Dorsolateral prefrontal cortex (tissue), 122 donors: ENCODE measurements at places on chromosomes 2 and 18. TPM values are rescaled to one million over a fixed set of nuclear protein-coding genes. Genes with fewer than 3 reads are reported as not detected.

The DNAJC5G gene
- total RNA-seq: 13.0 TPM

The TYMS gene
- 17.8 TPM for total RNA-seq

The SERPINB10 gene
- not detected for total RNA-seq

The IL18R1 gene
- total RNA-seq: 6.1 TPM

The C2orf66 gene
- not detected for total RNA-seq

The SP140L gene
- total RNA-seq: 4.9 TPM

DNA sequence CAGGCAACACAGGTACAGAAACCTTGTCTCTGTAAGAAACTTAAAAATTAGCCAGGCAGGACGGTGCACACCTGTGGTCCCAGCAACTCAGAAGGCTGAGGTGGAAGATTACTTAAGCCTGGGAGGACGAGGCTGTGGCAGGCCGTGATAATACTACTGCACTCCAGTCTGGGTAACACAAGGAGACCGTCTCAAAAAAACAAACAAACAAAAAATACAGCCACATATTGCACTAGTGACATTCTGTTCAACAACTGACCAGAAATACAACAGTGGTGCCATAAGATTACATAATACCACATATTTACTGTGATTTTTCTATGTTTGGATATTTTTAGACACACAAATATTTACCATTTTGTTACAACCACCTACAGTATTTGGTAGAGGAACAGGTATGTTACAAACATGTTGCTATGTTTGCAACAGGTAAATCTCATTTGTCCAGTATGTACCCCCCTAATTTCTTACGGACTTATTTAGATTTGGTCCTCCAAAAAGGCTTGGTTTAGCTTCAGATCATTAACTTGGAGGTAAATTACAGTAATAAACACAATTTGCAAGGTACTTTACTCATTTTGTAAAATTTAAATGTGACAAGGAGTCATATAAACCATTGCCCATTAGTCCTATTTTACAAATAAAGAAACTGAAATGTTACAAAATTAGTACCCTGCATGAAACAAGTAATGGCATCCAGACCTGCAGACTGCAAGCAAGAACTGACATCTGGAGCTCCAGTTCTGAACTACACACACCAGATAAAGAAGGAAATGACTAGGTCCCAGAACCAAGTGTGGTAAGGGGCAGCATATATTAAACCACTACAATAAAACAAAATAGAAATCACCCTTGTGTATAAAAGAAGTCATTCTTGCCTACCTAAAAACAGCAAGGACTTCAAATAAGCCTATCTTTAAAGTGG is 36.8 kb downstream of the TRIP12 start:
- no peak for DNase-seq

- DNase-seq: no peak
Observed at GRCh38 chr2:101609433-101609832, 88.1 kb upstream of the MAP4K4 start.

DNA sequence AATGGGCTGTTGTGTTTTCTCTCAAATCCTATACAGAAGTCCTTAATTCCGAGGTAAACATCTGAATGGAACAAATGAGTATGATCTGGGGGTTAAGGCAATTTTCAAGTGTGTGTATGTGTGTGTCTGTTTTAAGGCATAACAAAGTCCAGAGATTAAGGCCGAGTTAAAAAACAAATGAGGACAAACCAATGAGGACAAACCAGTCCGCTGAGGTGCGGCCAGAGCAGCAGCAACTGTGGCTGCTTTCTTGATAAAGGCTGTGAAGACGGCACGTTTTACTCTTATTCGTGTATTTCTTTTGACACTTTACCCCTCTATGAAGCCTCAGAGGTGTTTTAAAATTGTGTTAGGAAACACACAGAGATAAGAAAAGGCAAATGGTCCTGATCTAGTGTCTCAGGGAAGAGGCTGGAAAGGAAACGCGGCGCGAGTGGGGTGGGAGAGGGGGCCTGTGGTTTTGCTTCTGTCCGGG is 495 bp upstream of the GULP1 start:
- no peak for DNase-seq

GRCh38 chr2:235746257-235746934 is 252.6 kb downstream of the AGAP1 start:
- DNase-seq: no peak

- DNase-seq: no peak
Observed at GRCh38 chr2:55649211-55649610, 31.8 kb upstream of the PPP4R3B start.

- no peak for DNase-seq
Observed at GRCh38 chr2:106205488-106205887, 11.4 kb upstream of the UXS1 start.

DNA sequence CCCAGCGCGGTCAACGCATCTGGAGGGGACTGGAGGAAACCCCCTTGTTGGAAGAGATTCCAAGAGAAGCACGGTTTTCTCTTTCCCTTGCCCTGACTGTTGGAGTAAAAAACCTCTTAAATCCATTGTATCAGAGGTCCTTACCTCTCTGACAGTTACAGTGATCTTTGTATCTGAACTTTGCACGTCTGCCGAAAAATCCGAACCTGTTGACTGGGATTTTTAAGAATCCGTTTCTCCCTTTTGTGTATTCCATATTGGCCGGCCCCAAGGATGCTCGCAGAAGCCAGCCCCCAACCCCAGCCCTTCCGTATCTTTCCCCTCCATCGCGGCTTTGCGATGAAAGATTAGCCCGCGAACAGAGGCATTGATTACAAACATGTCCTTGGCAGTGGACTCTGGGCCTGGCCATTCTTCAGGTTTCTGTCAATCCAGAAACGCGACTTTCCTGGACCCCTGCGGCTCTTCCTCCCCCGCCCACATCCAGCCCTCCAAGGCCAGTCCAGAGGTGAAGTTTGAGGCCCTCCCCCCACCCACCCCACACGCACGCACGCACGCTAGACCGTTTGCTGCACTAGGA is 4.6 kb upstream of the DLX1 start:
- no peak for DNase-seq

- DNase-seq: no peak
Observed at GRCh38 chr2:229492034-229492433, 220.9 kb upstream of the PID1 start.

DNA sequence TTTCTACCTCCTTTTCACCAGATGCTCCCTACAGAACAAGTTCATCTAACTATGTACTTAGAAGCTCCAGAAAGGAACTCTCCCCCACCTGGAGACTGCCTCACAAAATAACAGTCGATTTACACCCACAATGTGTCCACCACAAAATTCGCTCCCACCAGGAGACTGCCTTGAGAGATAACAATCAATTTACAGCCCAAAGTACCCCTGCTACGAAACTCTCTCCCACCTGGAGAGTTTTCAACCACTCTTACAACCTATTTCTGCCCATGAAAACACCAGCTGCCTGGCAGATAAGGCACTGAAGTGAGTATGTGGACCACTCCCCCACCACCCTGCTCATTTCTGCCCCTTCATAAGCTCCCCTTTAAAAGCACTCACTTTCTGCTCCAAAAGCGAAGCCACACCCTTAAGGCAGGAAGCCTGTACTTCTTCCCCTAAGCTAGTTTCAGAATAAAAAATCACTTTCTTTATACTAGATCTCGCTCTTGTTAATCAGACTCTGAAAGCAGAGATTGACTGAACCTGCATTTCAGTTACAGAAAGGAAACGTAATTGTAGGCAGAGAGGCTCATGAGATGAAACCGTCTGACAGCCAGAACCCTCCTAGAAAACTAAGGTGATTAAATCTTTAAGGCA is 94.4 kb upstream of the RBBP8 start:
- DNase-seq: no peak

DNA sequence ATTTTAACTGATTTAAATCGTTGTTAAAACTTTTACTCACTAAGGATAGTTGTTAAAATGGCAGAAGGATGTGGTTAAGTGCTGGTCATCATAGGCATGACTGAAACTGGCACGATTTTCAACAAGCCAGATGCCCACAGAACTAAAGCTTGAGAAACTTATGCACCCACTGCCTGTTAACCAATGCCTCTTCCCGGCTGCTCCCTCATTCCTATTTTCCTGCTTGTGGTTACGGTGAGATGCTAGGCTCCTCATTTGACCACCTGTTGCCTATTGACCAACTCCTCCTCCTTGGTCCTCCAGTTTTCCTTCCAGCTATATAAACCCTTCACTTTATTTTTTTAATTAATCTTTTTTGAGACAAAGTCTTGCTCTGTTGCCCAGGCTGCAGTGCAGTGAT is 238.7 kb downstream of the TFCP2L1 start:
- no peak for DNase-seq

- no peak for DNase-seq
Observed at GRCh38 chr2:189424961-189425360, 16.3 kb upstream of the WDR75 start.

DNA sequence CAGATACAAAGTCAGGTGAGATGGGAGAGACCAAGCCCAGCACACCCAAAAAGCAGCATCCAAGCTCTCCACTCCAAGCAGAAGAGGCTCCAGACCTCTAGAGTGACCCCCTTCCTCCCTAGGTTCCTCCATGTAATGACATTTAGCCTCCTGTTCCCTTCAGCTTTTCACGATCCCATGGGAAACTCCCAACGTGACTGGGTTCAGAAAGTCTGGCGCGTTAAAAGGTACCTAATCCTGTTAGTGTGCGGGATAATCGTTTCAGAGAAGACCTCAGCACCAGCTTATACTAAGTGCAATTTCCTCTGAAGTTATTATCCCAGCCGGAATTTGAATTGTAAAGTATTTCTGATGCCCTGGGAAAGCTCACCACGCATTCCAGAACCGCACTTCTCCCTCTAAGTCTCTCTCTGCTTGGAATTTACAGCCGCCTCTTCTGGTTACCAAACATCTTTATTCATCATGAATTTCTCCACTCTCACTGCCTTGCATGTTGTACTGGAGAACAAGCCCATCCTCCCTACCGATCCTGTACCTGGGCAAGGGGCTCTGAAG is 46.9 kb downstream of the CCBE1 start:
- DNase-seq: no peak

DNA sequence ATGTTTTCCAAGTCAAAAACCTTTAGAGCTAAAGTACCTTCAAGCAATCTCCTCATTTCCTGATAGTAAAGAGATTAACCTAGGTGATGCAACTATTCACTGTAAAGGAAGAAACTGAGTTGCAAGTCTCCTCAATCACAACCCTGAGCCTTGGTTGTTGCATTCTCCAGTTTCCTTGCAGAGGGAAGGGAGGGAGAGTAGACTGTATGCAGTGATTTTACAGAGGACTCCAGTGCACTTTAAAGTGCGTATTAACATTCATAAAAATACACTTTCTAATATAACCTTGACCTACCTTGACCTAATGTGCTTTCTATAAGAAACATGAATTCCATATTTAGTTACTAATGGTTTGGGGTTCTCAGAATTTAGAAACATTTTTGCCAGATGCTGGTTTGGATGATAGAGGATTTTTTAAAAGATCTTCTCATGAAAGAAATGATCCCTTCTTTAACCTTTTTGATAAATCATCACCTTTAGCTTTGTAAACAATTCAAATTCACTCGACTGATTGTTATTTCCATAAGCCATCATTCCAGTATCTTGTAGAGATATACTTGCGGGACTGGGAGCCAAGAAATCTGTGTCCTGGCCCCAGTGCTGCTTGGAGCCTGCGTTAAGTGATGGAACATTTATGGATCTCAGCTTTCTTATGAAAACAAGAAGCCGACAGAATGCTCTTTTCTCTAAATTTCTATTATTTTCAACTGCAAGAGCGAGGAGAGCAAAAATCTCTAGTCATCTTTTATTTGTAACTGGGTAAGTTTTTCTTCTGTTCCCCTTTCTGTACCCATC is 228.3 kb downstream of the ZNF521 start:
- DNase-seq: no peak

DNA sequence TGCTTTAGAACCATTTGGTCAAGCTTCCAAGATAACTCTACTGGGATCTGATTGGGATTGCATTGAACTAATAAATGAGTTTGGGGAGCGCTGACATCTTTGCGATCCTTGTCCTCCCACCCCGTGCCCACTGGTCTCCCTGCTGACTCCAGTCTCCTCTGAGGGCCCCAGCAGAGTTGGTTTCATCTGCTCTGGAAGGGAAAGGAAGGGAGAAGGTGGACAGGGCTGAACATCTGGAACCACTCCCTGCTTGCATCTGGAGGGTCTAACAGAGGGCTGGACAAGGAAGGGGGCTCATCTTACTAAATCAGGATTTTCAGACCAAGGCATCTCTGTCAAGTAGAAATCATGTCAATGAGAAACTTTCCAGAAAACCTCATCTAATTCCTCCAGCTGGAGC is 12.8 kb downstream of the GBX2 start:
- DNase-seq: no peak

GRCh38 chr2:101415220-101415619 is 27.9 kb upstream of the CREG2 start:
- no peak for DNase-seq

GRCh38 chr18:42229211-42230210 is 274.5 kb downstream of the PIK3C3 start:
- no peak for DNase-seq

DNA sequence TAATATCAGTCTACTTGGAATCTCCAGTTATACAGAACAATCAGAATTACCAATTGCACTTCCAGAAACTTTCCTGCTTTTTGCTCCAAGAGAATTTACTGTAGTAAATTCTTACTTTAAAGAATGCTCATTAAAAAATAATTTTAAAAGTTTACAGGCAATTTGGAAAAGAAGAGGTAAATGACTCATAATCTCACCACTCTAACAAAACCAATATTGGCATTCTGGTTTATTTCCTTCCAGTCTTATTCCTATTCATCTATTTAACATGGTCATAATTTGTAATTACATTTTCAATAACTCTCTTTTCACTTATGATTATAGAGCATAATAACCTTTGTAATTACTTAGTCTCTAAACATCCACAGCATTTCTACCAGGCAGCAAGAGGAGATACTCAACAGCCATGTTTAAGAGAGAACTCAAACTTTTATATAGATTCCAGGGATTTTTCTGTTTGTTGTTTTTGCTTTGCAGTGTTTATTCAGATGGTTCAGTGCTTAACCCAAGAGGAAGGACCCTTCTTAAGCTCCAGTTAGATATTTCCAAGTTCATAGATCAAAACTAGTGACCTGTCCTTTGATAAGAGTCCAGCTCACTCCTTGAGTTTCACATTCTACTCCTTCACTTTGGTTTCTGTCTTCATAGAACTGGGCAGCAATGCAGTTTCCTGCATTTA is 464.7 kb downstream of the TXNL1 start:
- DNase-seq: no peak

DNA sequence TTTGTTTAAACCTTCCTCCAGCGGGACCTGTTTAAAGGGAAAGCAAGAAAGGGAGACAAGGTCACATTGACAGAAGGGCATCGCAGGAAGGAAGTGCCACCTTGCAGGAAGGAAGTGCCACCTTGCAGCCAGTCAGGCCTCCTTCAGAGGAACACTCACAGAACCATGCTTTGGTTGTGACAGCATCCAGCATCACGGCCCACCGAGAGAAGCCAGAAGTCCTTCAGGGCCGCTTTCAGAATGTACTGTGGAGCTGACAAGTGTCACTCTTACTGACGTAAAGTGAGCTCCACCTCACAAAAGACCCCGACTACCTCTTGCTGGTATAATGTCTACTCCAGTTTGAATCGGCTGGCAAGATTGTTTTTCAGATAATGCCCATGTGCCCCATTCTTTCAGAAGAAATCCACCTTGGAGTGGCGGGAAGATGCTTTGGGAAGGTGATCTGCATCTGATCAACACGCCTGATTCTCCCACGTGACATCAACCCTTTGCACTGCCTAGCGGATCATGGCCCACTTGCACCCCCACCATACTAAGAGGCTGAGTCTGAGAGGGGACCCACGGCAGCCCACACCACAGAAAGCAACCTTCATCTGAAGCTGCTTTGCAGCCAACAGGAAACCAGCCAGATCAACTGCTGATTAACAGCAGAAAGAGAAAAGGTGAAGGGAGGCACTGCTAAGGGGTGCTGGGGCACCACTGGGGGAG is 99.8 kb downstream of the UXS1 start:
- no peak for DNase-seq

- DNase-seq: no peak
Observed at GRCh38 chr18:4198956-4199355, 256.2 kb downstream of the DLGAP1 start.

- DNase-seq: no peak
Observed at GRCh38 chr2:234438305-234438977, 58.4 kb downstream of the ARL4C start.
